ENCODE measurements at places on chromosomes 1 and 21. TPM values are rescaled to one million over a fixed set of nuclear protein-coding genes. Genes with fewer than 3 reads are reported as not detected.

DNA sequence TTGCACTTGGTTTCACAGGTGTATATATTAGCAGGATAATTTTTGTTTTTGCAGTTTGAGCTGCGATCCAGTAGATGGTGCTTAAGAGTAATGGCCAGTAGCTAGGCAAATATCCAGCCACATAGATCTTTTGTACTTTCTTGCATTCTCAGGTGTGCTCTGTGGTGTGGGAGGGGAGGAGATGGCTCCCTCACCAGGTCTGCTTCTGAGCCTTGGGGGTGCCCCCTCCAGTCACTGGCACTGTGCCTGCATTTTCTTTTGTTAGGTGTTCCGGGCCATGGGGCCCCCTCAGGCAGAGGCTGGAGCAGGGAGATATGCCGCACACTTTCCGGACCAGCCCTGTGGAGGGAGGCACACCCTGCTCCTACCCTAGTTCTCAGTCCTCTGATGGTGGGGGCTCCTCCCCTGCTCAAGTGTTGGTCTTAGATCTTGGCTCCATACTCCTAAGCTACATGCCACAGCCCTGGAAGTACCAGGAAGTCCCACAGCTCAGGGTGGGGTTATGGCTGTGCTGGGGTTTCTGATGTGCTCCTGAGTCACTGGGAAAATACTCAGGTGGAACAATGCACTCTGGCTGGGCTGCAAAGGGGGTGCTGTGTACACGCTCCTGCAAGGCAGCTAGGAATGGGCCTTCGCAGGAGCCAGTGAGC, 197.6 kb upstream of the DMRTA2 start:
- no peaks in the 10 kb centered on the region for H3K27me3 ChIP-seq
- peak; percentile 60 for DNase-seq
- no peak overlapping the region for H3K27ac ChIP-seq
- no peaks in the 10 kb centered on the region for H3K36me3 ChIP-seq

BATF3 gene
- total RNA-seq, result 2.1 TPM

AMY1A gene
- total RNA-seq, result not detected

LMNA gene
- total RNA-seq, result 295 TPM

DNA sequence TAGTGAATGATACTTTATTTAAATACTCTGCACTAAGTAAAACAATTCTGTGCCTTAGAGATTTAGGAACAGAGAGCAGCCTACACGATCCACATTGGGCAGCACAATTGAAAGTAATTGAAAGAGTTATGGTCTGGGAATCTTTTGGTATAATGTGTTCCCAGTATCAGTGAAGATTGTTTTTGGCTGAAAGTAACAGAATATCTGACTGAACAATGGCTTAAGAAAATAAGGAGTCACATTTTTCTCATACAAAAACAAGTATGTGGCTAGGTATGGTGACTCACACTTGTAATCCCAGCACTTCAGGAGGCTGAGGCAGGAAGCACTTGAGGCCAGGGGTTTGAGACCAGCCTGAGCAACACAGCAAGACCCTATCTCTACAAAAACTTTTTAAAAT, 306.2 kb downstream of the NFIA start:
- DNase-seq, result no peak
- H3K27me3 ChIP-seq, result no peaks in the 10 kb centered on the region
- no peaks in the 10 kb centered on the region for H3K36me3 ChIP-seq
- no peak overlapping the region for H3K4me3 ChIP-seq
- no peaks in the 10 kb centered on the region for H3K4me1 ChIP-seq

SMAP2 gene
- 24.7 TPM for total RNA-seq

GRCh38 chr1:43232482-43232881, 37.3 kb upstream of the TMEM125 start:
- H3K4me3 ChIP-seq, result no peak overlapping the region
- H3K36me3 ChIP-seq, result no peaks in the 10 kb centered on the region
- H3K27me3 ChIP-seq, result no peaks in the 10 kb centered on the region
- no peak overlapping the region for H3K27ac ChIP-seq

DNA sequence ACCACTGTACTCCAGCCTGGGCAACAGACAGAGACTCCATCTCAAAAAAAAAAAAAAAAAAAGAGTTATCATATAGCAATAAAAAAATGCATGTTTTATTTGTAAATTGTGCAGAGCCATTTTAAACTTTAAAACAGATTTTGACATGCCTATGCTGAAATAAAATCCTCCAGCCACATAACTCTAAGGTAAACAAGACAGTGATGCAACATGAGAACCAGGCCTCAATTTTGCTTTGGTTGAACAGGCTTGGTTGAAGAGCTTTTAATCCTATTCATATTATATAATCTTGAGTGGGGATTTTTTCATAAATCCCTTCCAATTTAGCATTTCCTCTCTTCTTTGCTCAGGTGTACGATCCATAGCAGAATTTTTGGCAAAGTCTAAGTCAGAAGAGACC, 26.1 kb downstream of the ARMH1 start:
- no peaks in the 10 kb centered on the region for H3K27me3 ChIP-seq
- no peaks in the 10 kb centered on the region for H3K4me1 ChIP-seq
- no peak overlapping the region for H3K27ac ChIP-seq
- no peaks in the 10 kb centered on the region for H3K36me3 ChIP-seq
- H3K4me3 ChIP-seq, result no peak overlapping the region

- no peaks in the 10 kb centered on the region for H3K4me1 ChIP-seq
- peaks cover under 1% of the 10 kb centered on the region for H3K36me3 ChIP-seq
- H3K27ac ChIP-seq, result no peak overlapping the region
- DNase-seq, result no peak
These were observed 4.4 kb downstream of the GJC2 start for GRCh38 chr1:228154021-228154669.

All from Peyer's patch (tissue), 4 donors.